Activated CD8-positive, alpha-beta memory T cell treated with anti-CD3 and anti-CD28 coated beads for 4 hours (primary cell): ENCODE measurements at places on chromosomes 12 and 14.

GRCh38 chr14:50778721-50779483, 52.1 kb downstream of the NIN start:
- no peak for DNase-seq

GRCh38 chr12:117334051-117334450, 27.4 kb downstream of the NOS1 start:
- DNase-seq = no peak

DNA sequence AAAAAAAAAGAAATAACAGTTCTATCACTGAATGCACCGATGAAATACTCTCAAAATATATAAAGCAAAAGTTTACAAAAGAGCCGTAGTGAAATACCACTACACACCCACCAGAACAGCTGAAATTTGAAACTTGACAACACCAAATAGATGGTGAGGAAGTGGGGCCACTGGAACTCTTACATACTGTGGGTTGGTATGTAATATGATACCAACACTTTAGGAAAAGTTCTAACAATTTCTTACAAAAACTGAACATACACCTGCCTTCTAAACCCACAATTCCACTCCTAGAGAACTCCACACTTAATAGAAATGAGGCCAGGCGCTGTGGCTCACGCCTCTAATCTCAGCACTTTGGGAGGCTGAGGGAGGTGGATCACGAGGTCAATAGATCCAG, 14.1 kb downstream of the EIF5 start:
- DNase-seq = no peak

DNA sequence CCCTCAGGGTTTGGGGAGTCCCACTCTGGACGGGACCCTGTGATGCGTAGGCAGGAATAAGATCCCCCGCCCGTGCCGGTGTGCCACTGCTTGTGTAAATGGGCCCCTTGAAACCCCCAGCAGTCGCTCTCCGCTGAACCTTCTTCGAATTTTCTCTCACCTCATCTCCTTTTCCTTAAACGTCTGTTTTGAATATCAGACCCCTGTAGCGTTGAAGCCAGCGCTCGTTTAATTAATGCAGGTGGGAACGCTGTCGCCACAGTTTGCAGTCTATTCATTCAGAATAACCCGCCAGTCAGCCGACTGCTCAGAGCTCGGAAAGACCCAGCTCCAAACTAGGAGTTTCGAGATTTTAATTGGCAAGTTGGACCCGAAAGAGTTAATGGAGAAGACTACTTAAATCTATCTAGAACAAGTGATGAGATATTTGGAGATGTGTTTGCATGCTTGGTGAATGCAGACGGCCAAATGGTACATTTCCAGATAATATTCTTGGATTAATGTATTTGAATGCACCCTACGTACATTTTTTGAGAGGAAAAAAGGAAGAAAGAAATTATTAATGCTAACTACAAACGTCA, 739 bp upstream of the PPP2R5E start:
- DNase-seq = no peak

- DNase-seq = no peak
Measured at GRCh38 chr14:26528415-26529182, 69.2 kb downstream of the NOVA1 start.

DNA sequence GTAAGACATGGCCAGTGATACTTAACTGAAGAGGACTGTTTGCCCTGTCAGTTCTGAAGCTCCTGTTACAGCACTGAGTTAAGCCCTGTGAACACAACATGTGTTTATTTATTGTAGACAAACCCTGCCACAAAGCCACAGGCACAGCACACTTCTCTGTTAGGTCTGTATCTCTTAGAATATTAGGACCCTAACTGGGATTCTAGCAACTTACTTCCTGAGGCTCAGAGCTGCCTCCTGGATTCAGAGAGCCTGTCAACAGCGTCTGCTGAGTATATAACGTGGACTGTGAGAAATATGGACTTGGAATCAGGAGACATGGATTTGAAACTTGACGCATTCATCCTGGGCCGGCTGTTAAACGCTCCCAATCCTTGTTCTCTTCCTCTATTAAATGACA, 135.0 kb upstream of the HIF1A start:
- DNase-seq = no peak

- no peak for DNase-seq
Measured at GRCh38 chr14:99042381-99043266, 229.4 kb downstream of the BCL11B start.

- DNase-seq = no peak
Measured at GRCh38 chr12:89244536-89244935, 107.8 kb downstream of the DUSP6 start.

GRCh38 chr12:26046906-26047305, 77.9 kb downstream of the BHLHE41 start:
- no peak for DNase-seq

DNA sequence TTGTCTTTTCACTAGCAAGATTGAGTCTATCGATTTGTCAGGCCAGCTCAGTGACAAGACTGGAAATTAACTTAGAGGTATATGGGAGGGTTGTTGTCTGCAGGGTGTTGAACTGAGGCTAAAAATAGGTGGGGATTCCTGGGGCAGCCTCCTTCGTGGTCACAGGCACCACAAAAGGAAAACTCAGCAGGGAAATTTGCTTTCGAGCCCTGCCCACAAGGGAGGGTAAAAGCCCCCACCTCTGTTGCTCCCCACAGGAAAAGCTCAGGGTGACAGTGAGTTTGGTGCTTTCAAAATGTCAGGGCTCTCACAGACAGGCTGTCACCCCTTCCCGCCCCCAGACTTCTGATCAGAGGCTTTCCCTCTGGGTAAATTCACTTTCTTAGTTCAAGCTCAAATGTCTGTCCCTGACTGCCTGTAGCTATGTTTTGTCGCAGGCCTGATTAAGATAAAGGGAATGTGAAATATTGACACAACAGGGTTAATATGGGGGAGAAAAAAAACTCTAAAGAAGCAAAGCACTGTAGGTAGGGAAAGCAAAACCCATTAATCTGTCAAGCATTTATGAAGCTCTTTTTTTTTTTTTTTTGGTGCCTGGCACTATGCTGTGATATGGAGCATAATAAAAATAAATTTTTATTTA, 11.7 kb upstream of the NFKBIA start:
- peak; percentile 72 for DNase-seq

- no peak for DNase-seq
Measured at GRCh38 chr12:6936636-6937480, 6.8 kb upstream of the RNU7-1 start.

- DNase-seq = no peak
Measured at GRCh38 chr14:70653662-70654061, 11.9 kb downstream of the TTC9 start.

DNA sequence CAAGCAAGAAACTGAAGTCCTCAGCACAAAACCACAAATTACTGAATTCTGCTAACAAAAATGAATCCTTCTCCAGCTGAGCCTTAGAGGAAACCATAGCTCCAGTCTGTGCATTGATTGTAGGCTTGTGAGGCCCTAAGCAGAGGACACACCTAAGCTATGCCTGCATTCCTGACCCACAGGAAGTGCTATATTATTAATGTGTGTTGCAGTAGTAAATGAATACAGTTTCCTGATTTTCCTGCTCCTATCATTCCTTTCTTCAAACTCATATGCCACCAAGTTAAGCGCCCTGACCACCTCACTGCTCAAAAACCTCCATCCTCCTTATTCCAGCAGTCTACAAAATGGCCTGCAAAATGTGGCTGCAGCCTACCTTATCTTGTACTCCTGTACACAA, 151.9 kb upstream of the ABCD2 start:
- no peak for DNase-seq

- no peak for DNase-seq
Measured at GRCh38 chr12:110750784-110751461, 8.2 kb upstream of the PPP1CC start.

- no peak for DNase-seq
Measured at GRCh38 chr14:29370024-29370423, 557.6 kb downstream of the PRKD1 start.

- DNase-seq = no peak
Measured at GRCh38 chr14:24463017-24463883, 20.7 kb upstream of the SDR39U1 start.

DNA sequence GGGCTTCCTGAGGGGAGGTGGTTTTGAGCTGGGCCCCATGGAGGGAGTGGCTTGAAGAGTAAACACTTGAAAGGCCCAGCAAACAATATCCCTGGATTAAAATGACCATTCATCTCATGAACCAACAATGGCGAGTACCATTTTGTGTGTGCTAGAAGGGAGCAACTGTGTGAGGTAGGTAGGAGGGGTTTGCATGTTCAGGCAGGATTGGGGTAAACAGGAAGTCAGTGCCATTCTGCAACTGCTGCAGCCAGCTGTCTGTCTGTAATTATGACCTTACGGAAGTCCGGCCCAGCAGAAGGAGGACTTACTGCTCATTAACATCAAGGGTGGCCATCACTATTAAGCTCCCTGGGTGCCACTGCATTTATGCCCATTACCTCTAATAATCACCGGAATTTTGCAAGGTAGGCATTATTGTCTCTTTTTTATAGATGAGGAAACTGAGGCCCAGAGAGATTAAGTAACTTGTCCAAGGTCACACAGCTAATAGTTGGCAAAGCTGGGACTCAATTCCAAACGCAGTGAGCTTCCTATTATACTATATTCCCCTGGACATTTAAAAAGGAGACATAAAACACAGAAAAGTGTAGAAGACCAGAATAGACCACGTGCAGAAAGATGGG, 16.6 kb upstream of the IFI27L2 start:
- DNase-seq = no peak

DNA sequence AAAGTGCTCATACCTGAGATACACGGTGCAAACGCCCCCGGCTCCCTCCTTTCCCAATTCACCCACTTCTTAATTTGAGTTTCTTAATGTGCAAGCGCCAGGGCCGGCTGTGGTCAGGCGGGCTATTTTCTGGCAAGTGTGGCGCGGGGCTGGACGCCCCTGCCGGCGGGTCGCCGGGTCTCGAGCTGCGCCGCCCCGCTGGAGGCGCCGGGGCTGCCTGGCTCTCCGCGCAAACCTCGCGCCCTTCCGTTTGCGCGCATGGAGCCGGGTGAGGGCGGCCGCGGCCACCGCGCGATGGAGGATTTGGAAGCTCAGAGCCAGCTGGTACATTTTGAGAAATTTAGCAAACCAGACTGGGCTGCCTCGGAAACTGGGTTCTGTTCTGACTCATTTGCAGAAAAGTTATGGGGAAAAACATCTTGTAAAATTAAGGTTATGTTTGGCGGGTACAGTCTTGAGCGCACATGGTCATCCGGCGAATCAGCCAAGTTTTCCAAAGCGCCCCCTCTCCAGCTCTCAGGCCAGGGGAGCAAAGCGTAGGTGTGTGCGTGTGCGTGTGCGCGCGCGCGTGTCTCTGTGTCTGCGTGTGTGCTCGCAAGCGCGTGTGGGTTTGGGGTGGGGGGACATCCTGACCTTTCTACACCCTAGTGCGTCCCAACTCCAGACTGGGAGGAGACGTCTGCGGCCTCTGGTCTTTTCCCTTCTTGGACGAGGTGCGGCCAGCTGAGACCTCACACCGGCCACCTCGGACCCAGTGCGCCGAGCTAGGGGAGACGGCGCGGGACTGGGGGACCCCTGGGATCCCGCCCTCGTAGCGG, 6.5 kb upstream of the OTX2 start:
- DNase-seq = no peak

- no peak for DNase-seq
Measured at GRCh38 chr14:91774140-91775096, 42.5 kb upstream of the CATSPERB start.

- DNase-seq = no peak
Measured at GRCh38 chr12:121442028-121442948, 42.4 kb downstream of the RNF34 start.

- DNase-seq = no peak
Measured at GRCh38 chr14:95533822-95534221, 1.0 kb upstream of the GLRX5 start.

DNA sequence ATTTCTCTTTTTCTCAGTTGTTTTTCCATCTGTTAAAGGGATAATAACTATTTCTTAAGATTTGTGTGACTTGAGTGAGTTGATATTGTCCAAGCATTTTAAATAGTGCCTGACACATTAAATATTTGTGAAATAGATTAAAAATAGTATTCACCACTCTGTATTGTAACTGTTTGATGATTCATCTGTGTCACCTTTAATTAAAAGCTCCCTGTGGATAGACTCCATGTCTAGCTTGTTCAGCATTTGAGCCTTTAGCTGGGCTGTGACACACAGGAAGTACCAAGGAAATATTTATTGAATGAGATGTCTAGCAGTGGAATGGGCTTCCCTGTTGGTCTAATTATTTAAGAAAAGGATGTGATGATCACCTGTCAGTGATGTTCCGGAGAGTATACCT, 1.8 kb upstream of the GLIPR1L2 start:
- DNase-seq = no peak

DNA sequence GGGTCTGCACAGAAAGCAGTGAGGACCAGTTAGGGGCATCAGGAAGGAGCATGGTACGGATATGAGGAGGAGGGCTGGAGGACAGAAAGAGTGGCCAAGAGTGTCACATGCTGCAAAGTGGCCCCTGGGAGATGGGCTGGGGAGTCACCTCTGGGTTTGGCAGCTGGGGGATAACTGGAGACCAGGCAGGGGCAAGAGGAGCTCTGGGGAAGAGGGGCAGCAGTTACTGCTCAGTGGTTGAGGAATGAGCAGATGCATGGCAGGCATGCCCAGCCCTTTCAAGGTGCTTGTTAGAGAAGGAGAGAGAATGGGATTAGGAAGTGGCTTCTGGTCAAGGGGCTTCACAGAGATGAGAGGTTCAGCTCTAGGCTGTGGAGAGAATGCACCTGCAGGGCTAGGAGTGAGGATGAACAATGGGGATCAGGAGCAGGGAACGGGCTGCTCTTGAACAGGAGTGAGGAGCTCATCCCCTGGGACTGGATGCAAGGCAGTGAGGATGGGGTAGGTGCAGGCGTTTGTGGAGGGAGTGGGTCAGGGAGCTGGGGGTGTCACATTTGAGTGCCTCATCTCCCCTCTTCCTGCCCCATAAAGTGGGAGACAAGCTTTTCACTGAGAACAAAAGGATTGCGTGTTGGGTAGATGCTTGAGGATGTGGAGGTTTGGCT, 127.5 kb downstream of the PAPOLA start:
- DNase-seq = no peak

GRCh38 chr14:91918186-91918883, 29.2 kb downstream of the FBLN5 start:
- DNase-seq = no peak

- DNase-seq = no peak
Measured at GRCh38 chr12:75364919-75365318, 26.0 kb upstream of the GLIPR1L2 start.

GRCh38 chr12:89521364-89522223, 3.0 kb downstream of the GALNT4 start:
- DNase-seq = no peak

DNA sequence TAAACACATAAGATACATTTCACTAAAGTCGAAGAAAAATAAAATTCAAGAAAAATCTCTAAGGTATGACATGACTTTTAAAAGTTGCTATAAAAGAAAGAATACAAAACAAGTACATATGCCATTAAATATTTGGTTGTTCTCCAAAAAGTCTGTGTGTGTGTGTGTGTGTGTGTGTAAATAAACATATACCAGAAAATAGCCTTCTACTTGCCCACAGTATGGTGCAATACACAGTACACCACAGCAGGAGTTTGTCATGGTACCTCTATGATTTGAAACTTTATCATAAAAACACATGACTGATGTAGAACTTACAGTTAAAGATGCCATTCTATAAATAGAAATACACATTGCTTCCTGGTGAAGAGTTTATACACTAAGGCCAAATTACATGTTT, 692.7 kb upstream of the MGAT4C start:
- no peak for DNase-seq
